ENCODE measurements at places on chromosomes 11 and 22.

GRCh38 chr22:17501679-17502285 lies 61.5 kb upstream of the SLC25A18 start:
- DNase-seq, result no peak

DNA sequence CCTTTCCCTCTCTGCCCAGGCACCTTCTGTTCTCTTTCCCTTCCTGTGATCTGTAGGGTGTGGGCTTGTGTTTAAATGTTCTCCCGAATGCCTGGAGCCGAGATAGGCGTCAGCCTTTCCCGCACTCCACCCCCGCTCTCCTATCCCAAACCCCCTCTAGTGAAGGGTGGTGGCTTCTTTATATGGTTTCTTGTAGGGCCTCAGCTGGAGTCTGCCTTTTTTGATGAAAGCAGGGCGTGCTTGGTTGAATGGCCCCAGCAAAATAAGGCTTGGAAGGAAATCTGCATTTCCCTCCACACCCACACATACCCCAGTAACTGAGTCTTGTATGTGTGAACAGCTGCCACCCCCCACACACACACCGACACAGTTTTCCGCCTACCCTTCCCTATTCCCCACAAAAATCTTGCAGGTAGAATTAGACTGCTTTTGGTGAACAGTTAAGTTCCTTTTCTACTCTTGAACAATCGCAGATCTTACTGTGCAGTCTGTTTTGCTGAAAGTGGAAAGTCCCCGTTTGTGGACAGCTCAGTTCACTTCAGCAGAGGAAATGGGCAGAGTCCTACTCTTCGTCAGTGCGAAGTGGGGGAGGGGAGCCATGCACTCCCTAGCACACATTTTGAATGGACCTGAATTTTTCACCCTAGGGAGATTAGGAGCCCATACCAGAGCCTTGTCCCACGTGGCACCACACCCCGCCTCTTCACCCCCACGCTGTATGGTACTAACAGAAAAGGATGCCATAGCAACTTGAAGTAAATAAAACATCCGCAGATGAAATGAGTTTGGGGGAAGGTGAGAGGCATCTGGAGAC lies 25.5 kb upstream of the GRK2 start:
- peak; percentile 86 for DNase-seq

DNA sequence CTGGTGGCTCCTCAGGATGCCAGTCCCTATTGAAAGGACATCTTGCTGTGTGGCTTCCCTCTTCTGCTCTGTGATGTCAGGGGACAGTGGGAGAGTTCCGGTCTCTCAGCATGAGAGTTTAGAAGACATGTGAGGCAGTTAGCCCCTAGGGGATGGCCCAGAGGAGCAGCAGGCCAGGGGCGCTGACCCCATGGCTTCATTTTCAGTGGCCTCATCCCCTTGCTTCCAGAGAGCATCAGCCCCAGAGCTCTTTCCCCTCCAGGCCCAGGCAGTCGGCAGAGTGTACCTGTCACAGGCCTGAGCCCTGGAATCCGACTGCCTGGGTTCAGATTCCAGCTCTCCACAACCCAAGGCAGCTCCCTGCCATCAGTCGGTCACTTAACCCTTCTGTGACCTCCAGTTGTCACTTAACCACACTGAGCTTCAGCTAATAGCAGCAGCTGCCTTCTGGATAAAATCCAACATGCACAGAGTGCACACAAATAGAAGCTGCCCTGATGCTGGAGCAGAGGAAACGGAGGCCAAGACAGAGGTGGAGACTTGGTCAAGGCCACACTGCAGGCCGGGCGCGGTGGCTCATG lies 14.1 kb upstream of the LRRC10B start:
- DNase-seq, result no peak

GRCh38 chr11:96063053-96063452 lies 139.1 kb upstream of the MTMR2 start:
- DNase-seq, result no peak

DNA sequence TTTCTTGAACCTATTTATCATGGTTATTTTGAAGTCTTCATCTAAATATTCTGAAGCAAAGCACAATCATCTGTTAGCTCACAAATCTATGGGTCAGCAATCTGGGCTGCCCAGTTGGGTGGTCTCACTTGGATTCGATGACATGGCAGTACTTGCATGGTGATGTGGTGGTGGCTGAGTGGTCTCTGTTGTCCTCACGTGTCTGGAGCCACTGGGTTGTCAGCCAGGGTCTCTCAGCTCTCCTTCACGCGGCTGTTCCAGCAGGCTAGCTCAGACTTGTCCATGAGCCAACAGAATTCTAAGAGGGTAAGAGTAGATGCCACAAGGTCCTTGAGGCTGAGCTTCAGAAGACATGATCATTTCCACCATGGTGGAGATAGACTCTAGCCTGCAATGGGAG lies 66.4 kb upstream of the KCNQ1OT1 start:
- DNase-seq, result no peak

GRCh38 chr22:17974703-17975372 lies 49.5 kb downstream of the MICAL3 start:
- DNase-seq, result no peak

- DNase-seq, result no peak
Observed at GRCh38 chr11:111642542-111642941, 40.3 kb downstream of the SIK2 start.

GRCh38 chr11:71397331-71397860 lies 50.8 kb downstream of the DHCR7 start:
- no peak for DNase-seq

GRCh38 chr11:107247167-107247861 lies 210.3 kb downstream of the CWF19L2 start:
- no peak for DNase-seq

GRCh38 chr11:132036746-132037466 lies 666.5 kb downstream of the NTM start:
- no peak for DNase-seq

Data from activated CD4-positive, alpha-beta T cell treated with anti-CD3 and anti-CD28 coated beads, Interleukin-2, amount 50 U/mL, for 48 hours (primary cell).